ENCODE measurements at places on chromosomes 2 and 18. TPM values are rescaled to one million over a fixed set of nuclear protein-coding genes. Genes with fewer than 3 reads are reported as not detected.

Gene LIMS4
- 4.9 TPM for total RNA-seq

- DNase-seq = no peak
These were observed 121.1 kb upstream of the ACAA2 start for GRCh38 chr18:49934457-49934856.

- no peak for DNase-seq
These were observed 687.6 kb upstream of the HS6ST1 start for GRCh38 chr2:129006135-129006886.

Gene CCDC148
- 0.35 TPM for total RNA-seq

GRCh38 chr18:44541781-44542180 lies 138.9 kb upstream of the SETBP1 start:
- no peak for DNase-seq

Gene VAMP8
- total RNA-seq = 73.3 TPM

Gene RAX
- not detected for total RNA-seq

- no peak for DNase-seq
These were observed 34.9 kb downstream of the CDC42EP3 start for GRCh38 chr2:37636381-37637066.

GRCh38 chr2:11023326-11024258 lies 111.9 kb downstream of the KCNF1 start:
- DNase-seq = no peak

DNA sequence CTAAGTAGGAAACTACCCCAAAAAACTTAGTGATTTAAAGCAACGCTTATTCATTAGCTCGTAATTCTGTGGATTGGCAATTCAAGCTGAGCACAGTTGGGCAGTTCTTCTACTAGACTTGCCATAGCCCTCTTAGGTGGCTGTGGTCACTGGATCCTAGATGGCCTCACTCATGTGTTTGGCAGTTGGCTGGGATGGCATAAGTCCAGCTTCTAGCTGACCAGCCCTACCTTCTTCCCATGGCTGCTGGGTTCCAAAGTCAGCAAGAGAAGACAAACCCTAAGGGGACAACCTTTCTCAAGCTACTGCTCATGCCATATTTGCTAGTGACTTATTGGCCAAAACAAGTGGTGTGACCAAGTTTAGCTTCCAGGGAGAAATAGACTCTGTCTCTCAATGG lies 95.3 kb downstream of the COPS8 start:
- no peak for DNase-seq

Gene CTAGE1
- total RNA-seq = not detected

DNA sequence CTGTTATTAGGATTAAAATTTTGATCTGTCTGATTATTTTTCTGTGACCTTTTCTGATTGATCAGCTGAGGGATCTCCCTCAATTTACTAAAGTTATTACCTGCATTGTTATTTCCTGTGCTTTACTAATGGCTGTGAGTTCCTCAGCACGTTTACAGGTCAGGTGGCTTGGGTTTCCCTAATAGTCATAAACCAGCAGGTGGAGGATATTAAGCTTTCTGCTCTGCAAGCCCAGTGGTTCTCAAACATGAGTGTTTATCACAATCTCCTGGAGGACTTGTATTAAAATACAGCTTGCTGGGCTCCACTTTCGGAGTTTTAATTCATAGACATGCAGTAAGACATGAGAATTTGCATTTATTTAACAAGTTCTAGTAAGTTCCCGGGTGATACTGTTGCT lies 22.4 kb upstream of the UGP2 start:
- DNase-seq = no peak

DNA sequence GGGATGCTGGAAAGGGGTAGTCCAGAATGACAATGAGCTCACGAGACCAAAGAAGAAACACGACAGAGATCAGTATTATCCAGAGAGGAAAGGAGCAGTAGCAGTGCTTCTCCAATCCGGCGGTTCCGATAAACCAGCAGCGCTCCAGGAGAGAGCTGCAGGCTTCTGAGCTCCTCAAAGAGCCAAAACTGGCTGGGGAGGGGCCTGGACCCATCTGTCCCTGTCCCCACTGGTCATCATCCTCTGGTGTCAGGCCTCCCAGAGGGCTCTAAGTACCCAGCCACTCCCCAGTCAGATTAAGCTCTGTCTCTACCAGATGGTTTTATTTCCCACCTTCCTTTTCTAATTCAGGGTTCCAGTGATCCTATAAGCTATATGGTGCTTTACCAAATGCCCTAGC lies 23.2 kb downstream of the DNAJC27 start:
- no peak for DNase-seq

Gene HOXD12
- not detected for total RNA-seq

- peak; percentile 99 for DNase-seq
These were observed 656 bp downstream of the ADI1 start for GRCh38 chr2:3518496-3519254.

All from mesenteric fat pad (tissue), 1 donor.